ENCODE measurements at places on chromosomes 5 and 9.

DNA sequence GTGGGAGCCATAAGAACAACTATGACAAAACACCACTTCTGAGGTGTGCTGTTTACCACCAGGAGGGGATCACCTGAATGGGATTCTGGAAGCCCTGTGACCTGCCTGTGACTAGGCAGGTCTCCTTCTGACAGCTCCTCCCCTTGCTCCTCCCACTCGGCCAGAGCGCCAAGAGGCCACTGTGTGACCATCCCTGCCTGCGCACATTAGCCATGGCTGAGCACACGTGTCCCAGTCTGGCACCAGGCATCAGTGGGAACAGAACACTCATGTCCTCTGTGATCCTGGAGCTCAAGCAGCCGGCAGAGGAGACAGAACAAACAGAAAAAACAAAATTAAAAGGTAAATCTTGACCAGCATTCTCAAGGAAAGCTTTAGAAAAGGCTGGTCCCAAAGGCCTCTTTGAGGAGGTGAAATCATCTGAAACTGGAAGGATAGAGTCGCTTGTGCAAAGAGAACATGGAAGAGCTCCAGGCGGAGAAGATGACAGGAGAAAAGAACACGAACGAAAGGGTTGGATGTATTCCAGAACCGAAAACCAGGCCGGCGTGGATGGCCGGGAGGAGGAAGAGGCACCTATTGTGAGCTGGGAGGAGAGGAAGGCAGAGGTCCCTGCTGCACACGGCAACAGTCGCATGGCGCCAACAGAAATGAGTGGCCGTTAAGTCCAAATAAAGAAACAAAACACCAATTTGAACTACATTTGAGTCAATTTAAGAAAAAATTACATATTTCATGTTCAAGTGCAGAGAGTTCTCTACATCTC is 5.1 kb downstream of the MED10 start:
- DNase-seq: no peak

GRCh38 chr5:178213003-178213461 is 8.7 kb downstream of the HNRNPAB start:
- DNase-seq: no peak

- no peak for DNase-seq
Observed at GRCh38 chr5:154972476-154973080, 31.7 kb downstream of the MRPL22 start.

DNA sequence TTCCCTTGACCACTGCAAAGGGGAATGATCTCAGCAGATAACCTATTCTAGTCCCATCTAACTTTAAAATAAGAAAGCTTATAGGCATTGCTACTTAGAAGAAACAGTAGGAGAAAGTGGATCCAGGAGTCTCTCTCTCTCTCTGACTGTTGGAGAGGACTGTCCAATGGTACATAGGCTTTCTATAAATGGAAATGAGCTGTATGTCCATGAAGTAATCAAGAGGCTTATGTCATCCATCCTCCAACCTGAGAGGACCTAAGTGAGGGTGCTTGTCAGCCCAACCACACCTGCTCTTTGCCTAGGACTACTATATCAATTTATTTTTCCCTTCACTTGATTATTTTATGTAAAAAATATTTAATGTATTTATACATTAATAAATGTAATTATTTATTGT is 172.3 kb downstream of the PAPPA start:
- DNase-seq: no peak

DNA sequence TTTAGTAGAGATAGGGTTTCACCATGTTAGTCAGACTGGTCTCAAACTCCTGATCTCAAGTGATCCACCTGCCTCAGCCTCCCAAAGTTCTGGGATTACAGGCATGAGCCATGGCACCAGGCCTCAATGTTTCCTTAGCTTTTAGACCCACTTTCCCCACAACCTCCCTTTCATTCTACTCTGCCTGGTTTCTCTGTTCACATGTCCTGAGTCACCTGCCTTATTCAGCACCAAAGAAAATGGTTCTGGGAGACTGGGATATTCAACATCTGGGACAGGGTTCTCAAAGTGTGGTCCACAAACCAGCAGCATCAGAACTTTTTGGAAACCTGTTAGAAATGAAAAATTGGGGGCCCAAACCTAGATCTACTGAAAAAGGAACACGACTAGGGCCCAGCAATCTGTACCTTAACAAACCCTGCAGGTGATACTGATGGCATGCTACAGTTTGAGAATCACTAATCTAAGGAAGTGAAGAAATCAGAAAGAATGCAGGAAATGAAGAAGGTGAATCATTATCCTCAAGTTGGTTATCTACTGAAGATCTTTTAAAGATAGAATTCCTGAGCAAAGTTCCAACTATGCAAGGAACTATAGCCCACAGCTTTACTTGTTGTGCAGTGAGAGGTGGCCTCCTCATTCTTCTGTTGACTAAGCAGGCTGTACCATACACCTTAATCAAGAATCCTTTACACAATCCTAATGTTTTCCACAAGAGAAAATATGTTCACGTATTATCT is 51.8 kb upstream of the CTNNAL1 start:
- no peak for DNase-seq

DNA sequence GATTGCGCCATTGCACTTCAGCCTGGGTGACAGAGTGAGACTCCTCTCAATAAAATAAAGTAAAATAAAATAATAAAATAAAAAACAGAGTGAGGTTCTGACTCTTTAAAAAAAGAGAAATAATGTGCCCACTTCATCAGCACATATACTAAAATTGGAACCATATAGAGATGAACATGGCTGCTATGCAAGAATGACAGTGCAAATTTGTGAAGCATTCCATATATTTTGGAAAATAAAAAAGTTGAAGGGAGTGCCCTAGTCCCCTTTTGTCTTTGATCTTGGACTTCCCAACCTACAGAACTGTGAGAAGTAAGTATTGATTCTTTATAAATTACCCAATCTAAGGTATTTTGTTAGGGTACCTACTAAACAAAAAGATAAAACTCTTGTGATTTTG is 23.1 kb downstream of the BASP1 start:
- DNase-seq: no peak

- no peak for DNase-seq
Observed at GRCh38 chr9:108521063-108521590, 334.7 kb downstream of the ACTL7B start.

GRCh38 chr9:93100276-93100636 is 4.2 kb downstream of the CARD19 start:
- no peak for DNase-seq

GRCh38 chr5:2914022-2914661 is 162.7 kb upstream of the IRX2 start:
- no peak for DNase-seq

- no peak for DNase-seq
Observed at GRCh38 chr5:89097103-89097502, 214.1 kb upstream of the MEF2C start.

DNA sequence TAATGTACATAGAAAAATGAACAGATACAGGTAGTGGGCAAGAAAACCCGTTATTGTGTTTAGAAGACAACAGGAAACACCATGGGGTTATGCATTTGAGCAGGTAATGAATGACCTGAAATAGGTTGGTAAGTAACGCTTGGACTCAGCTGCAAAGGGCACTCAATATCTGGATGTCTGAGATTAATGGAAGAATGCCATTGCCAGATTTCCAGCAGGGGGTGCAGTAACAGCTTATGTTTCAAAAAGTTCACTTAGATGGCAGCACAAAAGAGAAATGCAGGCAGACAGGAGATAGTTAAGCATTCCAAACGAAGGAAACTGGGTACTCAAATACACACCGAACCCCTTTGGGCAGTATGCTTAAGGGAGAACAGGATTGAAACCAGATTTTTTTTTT is 285.5 kb upstream of the VLDLR start:
- no peak for DNase-seq

GRCh38 chr5:14581891-14582796 is 552 bp downstream of the OTULINL start:
- DNase-seq: peak; percentile 76

- DNase-seq: no peak
Observed at GRCh38 chr9:35757226-35757891, 3.3 kb upstream of the MSMP start.

GRCh38 chr5:79119486-79119885 is 7.9 kb downstream of the BHMT start:
- no peak for DNase-seq

- no peak for DNase-seq
Observed at GRCh38 chr9:76415731-76416130, 21.5 kb upstream of the RFK start.

DNA sequence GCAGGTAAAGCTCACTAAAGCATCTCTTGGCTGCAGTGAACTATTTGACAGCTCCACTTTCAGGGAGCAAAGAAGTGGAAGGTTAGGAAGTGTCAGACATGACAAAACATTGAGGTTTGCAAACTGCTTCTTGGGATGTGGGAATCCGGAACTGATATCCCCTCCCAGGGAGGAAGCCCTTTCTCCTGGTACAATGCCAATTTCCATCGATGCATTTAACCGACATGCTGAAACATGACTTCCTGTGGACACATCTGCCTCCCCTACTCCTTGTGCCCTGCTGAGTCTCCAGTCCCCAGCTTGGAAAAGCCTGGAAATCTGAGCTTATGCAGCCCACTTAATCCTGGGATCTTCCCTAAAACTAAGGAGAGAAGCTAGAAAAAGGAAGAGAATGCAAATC is 323.1 kb upstream of the DAP start:
- DNase-seq: no peak

- no peak for DNase-seq
Observed at GRCh38 chr9:137190315-137190856, 1.9 kb downstream of the SSNA1 start.

- DNase-seq: no peak
Observed at GRCh38 chr5:79865579-79865978, 125.5 kb downstream of the MTX3 start.

DNA sequence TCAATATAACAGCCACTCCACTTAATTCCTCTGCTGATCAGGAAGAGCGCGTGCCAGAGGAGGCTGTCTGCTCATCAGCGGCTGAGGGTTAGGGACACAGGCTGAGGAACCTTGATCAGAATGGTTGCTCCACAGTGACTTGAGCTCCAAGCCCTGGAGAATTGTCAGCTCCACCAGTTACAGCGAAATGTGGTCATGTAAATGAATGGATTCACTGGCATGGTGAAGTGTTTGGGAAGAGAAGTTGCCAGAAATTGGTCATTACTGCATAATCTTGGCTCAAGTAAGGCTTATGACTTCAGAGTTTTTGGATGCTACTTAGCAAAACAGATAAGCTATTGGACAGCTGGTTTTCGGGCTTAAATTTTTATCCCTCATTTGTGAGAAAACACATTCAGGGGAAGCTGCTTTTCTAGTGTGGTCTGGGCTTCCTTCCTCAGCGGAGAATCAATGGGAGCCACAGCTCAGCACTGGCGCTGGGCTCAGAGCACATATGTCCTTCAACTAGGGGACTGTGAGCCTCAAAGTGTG is 65.0 kb downstream of the PRRT1B start:
- DNase-seq: no peak

DNA sequence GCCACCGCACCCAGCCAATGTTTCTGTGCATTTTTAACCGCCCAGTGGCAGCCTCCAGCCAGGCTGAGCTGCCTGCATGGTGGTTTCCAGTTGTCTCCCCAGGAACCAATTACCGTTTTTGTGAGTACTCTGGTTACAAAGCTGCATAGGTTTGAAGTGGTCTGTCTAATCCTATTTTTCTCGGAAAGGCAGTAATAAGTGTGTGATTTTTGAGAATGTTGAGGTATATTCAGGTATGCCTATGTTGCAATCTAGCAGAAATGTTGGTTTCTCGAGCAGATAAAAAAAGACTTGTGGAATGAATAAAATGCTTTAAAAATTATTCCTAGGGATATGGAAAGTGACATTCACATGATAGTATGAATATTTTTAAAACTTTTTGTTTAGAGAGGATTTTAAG is 41.5 kb upstream of the ANKH start:
- DNase-seq: no peak

GRCh38 chr9:75941577-75942311 is 51.3 kb downstream of the PCSK5 start:
- no peak for DNase-seq

- DNase-seq: no peak
Observed at GRCh38 chr9:116409638-116410037, 256.0 kb downstream of the PAPPA start.

DNA sequence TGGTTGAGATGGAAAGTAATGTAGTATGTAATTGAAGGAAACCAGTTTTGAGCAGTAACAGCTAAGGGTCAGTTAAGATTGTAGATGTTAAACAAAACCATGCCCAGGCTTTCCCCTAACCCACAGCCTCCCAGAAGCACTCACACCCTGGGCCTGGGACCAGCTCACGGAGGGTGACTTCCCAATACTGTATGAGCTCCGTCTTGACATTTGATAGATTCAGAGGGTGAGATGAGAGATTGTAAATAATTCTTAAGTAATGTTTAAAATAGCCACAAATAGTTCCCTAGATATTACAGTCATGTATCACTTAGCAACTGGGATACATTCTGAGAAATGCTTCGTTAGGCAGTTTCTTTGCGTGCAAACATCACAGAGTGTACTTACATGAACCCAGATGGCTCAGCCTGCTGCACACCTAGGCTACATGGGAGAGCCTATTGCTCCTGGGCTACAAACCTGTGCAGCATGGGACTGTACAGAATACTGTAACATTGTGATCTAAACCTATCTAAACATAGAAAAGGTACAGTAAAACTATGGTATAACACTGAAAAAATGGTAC is 140.7 kb downstream of the FANCC start:
- DNase-seq: no peak

GRCh38 chr9:20236676-20237075 is 385.6 kb downstream of the MLLT3 start:
- no peak for DNase-seq

- no peak for DNase-seq
Observed at GRCh38 chr9:131663288-131663687, 76.6 kb downstream of the RAPGEF1 start.

DNA sequence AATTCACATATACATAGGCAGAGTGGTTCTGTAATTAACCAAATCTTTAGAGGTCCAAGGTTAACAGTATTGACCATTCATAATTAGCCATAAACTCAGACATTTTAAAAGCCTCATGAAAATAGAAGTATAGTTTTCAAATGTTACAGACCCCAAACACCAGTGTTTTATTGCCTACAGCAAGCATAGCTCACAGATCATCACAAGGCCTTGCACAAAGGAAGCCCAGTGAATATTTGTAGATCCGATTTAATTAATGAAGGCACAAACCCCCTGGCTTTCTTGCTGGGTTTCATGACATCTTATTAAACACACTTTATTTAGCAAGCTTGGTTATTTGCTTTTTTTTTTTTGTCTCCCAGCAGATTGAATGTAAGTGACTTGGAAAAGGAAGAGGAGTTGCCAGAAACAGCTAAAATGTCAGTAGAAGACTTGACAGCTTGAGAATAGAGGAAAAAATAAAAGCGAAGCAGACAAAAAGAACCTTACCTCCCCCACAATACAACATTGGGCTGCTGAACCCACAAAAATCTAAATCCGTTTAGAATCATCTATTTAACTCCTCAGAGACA is 283.9 kb upstream of the TNC start:
- no peak for DNase-seq

DNA sequence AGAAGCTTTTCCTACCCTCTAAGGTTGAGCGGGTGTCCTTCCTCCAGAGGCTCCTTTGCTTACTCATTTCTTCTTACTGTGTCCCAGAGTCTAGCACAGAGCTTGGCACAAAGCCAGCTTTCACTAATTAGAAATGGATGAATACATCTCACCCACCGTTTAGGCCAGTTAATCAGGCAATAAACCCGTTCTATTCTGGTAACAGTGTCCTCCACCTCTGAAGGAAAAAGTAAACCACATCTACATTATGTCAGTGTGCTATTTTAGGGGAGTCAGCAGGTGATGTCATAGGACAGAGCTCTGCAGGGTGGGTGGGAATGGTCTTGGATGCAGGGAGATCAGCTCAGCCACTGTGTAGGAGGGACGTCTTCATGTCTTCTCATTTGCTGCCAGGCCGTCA is 109.2 kb downstream of the OSTF1 start:
- no peak for DNase-seq

GRCh38 chr5:151274666-151275065 is 21.7 kb downstream of the GM2A start:
- DNase-seq: no peak

Data from activated CD4-positive, alpha-beta T cell treated with anti-CD3 and anti-CD28 coated beads, Interleukin-2, amount 50 U/mL, for 4 hours (primary cell).